ENCODE measurements at places on chromosomes 12 and 14.

DNA sequence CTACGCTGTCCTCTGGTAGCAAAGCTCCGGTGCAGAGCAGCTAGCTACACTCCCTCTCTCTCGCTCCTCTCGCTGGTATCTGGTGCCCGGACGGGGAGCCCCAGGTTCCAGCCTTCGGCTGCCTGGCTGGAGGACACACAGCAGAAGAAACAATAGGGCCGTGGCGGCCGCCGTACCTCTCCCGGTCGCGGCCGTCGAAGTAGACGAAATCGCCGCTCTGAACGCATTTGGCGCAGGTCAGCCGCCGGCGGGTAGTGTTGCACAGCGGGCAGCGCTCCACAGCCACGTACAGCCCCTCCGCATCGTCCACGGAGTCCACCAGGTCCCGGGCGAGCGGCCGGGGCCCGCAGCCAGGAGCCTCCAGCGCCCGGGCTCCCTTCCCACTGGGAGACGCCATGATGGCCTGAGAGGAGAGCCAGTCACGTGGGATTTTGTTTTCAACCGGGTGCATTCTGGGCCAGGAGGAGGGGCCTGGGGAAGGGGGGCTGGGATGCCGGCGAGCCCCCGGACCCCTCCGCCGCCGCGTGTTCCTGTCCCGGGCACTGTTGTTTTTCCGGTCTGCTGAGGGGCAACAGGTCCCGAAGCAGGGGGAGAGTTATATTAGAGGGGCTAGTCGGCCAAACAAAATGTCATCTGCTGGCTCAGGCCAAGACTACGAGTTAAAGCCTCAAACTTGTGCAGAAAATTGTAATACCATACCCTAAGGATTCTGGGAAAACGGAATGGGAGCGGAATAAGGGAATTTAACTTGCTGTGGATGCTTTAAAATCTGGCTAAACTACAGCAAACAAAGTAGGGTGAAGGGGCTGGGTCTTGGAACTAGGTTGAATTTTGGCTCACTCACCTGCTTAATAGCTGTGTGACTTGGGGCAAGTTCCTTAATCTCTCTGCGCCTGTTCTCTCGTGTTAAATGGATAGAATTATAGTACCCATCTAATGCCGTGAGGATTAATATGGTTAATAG, at the start of gene ATG14:
Gene ATG14 (minus strand): TSS at position 405 of the 964 bp plus-strand sequence. CDS start 8 bp downstream, at position 397.
- H3K4me3 ChIP-seq = peak within 1 kb of the TSS; percentile 98
- peaks cover 45% of the 10 kb centered on the region for H3K4me1 ChIP-seq
- no peaks in the 10 kb centered on the region for H3K27me3 ChIP-seq
- H3K36me3 ChIP-seq = no peaks in the 10 kb centered on the region

DNA sequence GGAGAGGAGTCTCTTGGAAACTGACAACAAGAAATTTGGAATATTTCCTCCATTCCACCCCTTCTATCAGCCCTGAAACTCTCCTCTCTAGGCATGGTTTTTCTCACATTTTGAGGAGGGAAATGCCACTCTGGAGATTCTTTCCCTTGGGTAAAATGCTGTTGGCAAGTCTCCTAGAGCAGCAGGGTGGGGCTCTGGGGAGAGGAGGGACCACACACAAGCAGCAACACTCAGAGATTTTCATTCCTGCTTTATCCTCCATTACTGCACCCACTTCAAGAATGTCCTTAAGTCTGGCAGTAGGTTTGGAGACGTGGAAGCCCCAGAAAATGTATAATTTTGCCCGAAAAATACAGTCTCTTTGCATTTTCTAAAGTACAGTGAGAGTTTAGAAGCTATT, 130.8 kb upstream of the FLRT2 start:
- H3K4me3 ChIP-seq = no peak overlapping the region
- no peak for DNase-seq
- no peaks in the 10 kb centered on the region for H3K36me3 ChIP-seq
- no peaks in the 10 kb centered on the region for H3K4me1 ChIP-seq
- no peaks in the 10 kb centered on the region for H3K27me3 ChIP-seq

GRCh38 chr14:98908050-98908449, 363.9 kb downstream of the BCL11B start:
- no peak for DNase-seq
- H3K4me3 ChIP-seq = no peak overlapping the region
- H3K36me3 ChIP-seq = no peaks in the 10 kb centered on the region
- peaks cover 36% of the 10 kb centered on the region for H3K4me1 ChIP-seq

DNA sequence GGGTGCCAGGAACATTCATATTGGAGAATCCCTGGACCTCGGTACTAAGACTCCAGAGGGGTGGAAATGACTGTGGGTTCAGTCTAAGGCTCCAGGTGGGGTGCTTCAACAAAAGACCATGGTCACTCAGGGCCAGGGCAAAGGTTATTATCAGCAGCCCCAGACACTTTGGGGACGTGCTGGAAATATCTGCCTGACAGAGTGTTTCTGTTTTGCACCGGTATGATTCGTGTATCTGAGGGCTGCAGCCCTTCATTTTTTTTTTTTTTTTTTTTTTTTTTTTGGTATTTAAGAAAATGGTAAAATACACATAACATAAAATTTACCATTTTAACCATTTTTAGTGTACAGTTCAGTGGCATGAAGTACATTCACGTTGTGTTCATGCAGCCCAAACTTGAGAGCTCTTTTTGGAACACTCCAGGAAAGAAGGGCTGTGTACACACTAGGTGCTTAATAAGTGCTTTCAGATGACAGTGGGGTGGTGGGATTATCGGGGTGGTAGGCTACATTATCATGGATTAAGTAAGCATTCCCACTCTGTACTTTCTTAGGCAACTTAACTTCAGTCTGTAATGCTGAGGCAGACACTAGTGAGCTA, 120.3 kb downstream of the CHST11 start:
- no peak for DNase-seq
- H3K27me3 ChIP-seq = no peaks in the 10 kb centered on the region
- no peak overlapping the region for H3K4me3 ChIP-seq
- H3K36me3 ChIP-seq = no peaks in the 10 kb centered on the region
- peaks cover 4% of the 10 kb centered on the region for H3K4me1 ChIP-seq

DNA sequence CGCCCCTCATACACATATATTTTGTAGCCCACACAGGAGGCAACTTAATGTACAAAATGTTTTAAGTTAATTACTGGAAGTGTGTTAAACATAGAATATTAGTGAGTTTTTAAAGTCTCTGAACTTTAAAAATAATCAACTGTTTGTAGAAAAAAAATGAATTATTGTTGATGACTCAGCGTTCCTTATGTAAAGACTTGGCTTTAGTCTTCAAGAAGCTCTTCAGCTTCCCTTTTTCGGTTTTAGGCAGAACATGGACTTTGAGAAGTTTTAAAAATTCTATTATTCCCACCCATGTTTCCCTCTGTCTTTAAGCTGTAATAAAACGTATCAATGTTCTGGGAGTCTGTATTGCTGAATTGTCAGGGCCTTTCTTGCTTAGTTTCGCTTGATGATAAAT, 269.5 kb downstream of the FBXL14 start:
- peaks cover 28% of the 10 kb centered on the region for H3K4me1 ChIP-seq
- DNase-seq = no peak
- no peak overlapping the region for H3K27ac ChIP-seq
- H3K36me3 ChIP-seq = no peaks in the 10 kb centered on the region
- no peaks in the 10 kb centered on the region for H3K27me3 ChIP-seq

DNA sequence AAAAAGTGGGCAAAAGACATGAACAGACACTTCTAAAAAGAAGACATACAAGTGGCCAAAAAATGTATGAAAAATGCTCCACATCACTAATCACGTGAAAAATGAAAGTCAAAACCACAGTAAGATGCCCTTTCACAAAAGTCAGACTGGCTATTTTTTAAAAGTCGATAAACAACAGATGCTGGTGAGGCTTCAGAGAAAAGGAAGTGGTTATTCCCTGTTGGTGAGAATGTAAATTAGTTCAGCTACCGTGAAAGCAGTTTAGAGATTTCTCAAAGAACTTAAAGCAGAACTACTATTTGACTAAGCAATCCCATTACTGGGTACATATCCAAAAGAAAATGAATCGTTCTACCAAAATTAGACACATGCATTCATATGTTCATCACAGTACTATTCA, 237.0 kb downstream of the KIF21A start:
- no peaks in the 10 kb centered on the region for H3K4me1 ChIP-seq
- H3K36me3 ChIP-seq = no peaks in the 10 kb centered on the region
- H3K27me3 ChIP-seq = no peaks in the 10 kb centered on the region
- no peak overlapping the region for H3K27ac ChIP-seq
- no peak for DNase-seq
- H3K4me3 ChIP-seq = no peak overlapping the region

DNA sequence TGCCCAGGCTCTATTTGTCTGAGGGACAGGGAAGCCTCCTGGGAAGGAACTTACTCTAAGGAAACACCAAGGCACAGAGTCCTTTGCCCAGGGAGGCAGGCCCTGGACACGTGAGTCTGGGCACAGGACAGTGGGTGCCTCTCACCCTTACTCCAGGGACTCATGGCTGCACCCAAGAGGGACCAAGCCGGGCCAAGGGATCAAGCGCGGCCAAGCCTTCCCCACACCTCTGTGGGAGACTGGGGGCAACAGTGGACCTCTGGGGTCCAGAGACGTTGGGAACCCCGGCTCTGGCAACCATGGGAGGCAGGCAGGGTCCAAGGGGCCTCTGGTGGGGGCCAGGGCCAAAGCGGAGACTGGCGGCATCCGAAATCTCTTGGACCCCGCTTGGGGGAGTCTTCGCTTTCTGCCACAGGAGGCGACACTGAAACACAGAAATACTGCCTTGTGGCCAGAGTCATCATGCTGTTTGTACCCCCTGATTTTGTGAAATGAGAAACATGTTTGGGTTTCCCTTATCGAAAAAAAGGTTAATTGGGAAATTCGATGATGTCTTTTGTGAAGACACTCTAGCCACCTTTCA, 51.7 kb upstream of the BCL11B start:
- no peaks in the 10 kb centered on the region for H3K27me3 ChIP-seq
- H3K4me1 ChIP-seq = peaks cover 13% of the 10 kb centered on the region
- no peak overlapping the region for H3K27ac ChIP-seq
- H3K36me3 ChIP-seq = no peaks in the 10 kb centered on the region
- DNase-seq = no peak
- H3K4me3 ChIP-seq = no peak overlapping the region

DNA sequence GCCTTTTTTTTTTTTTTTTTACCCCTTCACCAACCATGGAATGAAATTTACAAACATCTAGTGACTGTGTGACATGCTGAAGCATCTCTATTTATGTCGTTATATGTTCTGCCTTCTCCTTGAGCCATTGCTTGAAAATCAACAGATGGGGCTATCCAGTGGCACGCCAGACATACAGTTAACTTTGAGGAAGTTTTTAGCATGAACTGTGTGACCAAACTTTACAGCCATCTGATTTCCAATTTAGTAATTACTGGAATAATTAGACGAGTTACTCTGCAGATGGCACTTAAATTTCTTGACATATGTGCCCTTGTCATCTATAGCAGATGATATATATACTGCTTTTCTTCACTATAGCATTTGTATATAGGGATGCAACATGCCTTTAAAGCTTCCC, 192.1 kb downstream of the SNAPC1 start:
- no peaks in the 10 kb centered on the region for H3K36me3 ChIP-seq
- no peak for DNase-seq
- no peaks in the 10 kb centered on the region for H3K4me1 ChIP-seq
- H3K27ac ChIP-seq = no peak overlapping the region
- no peak overlapping the region for H3K4me3 ChIP-seq
- H3K27me3 ChIP-seq = no peaks in the 10 kb centered on the region
